ENCODE measurements at places on chromosomes 12 and 14.

DNA sequence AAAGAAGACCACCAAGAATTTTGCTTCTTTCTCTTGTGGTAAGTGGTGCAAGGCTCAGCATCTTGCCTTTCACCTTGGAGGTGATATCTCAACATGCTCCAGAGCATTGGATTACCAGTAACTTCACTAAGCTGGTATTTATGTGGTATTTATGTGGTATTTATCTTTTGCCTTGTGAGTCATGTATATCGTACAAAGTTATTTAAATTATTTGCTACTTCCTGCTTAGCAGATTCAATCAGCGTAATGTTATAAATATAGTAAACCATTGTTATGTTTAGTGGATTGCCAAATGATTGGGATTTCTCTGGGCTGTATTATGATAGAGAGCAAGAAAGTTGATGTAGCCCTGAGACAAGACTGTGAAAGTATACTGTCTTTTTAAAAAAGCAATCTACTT, 366.4 kb downstream of the IPO8 start:
- no peak overlapping the region for H3K4me3 ChIP-seq
- no peak for DNase-seq
- no peak overlapping the region for H3K27ac ChIP-seq
- no peaks in the 10 kb centered on the region for H3K27me3 ChIP-seq
- H3K4me1 ChIP-seq = no peaks in the 10 kb centered on the region

GRCh38 chr12:2300886-2301285, 248.1 kb downstream of the CACNA1C start:
- H3K27me3 ChIP-seq = no peaks in the 10 kb centered on the region
- no peaks in the 10 kb centered on the region for H3K36me3 ChIP-seq
- no peak overlapping the region for H3K27ac ChIP-seq
- H3K4me3 ChIP-seq = no peak overlapping the region
- H3K4me1 ChIP-seq = no peaks in the 10 kb centered on the region

DNA sequence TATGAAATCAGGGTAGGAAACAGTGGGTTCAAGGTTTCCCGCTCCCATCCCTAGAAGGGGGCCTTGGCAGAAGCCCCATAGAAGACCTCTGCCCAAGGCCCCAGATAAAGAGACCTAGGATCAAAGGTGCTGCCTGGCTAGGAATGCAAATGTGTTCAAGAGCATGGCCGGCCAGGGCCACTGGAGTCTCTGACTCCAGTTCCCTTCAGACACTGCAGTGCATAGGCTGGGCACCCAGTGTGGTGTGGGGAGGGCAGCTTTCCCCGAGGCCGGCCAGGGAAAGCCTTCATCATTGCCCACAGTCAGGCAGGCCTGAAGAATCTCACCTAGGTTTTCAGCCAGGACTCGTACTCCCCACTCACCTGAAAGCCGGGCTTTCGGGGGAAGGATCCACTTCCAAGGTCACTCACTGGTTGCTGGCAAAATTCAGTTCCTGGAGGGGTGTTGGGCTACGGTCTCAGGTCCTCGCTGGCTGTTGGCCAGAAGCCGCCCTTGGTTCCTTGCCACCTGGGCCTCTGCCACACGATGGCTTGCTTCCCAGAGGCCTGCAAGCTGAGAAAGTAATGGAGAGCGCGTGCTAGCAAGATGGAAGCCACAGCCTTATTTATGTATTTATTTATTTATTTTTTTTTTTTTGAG, 9.7 kb upstream of the PEBP1 start:
- H3K27me3 ChIP-seq = no peaks in the 10 kb centered on the region
- no peaks in the 10 kb centered on the region for H3K36me3 ChIP-seq
- no peak overlapping the region for H3K27ac ChIP-seq
- no peak for DNase-seq

- no peaks in the 10 kb centered on the region for H3K4me1 ChIP-seq
- H3K36me3 ChIP-seq = no peaks in the 10 kb centered on the region
These were observed 27.9 kb downstream of the WNT5B start for GRCh38 chr12:1656902-1657301.
